ENCODE measurements at places on chromosomes 6 and 20.

- no peak for DNase-seq
Observed at GRCh38 chr20:33053291-33054106, at the start of gene BPIFB3. TSS of gene BPIFB3 (plus strand) at chr20:33053903. CDS start at chr20:33055436, 1,533 bp downstream.

DNA sequence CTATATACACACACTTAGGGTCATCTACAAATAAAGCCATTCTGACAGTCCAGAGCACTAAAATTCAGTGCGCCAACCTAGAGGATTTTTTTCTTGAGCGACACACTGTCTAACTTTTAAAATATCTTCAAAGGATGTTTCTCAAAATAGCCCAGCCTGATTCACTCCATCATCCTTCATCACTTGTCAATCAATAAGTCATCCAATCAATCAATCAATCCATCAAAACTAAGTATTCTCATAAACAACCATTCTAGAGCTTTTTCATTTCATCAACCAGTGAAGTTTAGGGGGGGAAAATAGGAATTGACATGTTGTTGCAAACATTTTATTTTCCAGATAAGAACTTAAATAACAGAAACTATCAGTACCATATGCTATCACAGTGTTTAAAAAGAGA is 183.2 kb downstream of the HDGFL1 start:
- DNase-seq, result no peak

DNA sequence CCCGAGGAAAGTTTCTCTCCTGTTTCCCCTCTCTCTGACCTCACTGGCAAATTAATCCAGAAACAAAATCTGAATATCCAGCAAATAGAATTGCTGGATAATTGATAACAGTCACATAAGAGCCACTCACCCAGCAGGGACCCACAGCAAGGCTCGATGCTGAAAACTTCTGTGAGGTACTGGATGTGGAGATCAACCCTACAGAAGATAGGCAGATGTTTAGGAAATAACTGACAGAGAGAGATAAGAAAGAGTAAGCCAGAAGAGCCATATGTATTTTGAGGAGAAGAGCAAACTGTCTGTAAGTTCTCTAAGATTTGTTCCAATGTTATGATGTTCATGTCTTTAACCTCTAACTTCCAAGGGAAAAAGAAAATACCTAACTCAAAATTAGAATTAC is 59.7 kb downstream of the PKHD1 start:
- DNase-seq, result no peak

- DNase-seq, result peak; percentile 72
Observed at GRCh38 chr6:1554476-1555310, 55.0 kb upstream of the FOXC1 start.

- DNase-seq, result no peak
Observed at GRCh38 chr6:3509336-3509735, 52.5 kb upstream of the SLC22A23 start.

DNA sequence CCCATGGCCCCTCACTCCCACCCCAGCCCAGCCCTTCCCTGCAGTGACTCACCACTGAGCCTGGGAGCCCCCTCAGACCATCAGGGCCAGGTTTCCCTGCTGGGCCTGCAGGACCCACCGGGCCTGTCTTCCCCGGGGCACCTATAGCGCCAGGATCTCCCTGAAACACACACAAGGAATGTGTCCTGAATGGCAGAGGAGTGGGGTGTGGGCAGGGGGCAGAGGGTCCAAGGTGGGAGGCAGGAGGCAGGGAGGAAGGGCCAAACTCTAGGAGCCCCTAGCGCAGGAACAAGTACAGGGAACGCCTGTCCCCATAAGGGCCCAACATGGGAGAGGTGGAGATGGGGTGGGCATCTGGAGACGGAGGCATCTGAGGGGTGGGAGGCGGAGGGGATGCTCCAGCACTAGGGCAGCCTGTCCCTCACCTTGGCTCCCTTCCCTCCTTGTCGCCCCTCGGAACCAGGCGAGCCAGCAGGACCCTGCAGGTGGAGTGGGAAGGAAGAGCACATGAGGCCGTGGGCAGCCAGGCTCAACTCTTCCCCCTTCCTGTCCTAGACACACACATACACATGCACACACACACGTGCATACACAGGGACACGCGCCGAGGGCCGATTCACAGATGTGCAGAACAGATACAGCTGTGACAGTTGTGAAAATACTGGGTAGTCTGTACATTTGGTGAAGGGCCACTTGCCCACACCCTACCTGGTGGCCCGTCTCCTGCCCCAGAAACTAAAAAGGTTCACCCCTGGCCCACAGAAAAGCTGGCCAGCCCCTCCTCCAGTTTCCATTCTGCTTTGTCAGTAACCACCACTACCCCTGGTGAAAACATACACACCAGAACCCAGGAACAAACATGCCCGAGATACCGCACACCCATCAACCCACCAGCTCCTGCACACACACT is 24.6 kb downstream of the COL11A2 start:
- DNase-seq, result no peak

DNA sequence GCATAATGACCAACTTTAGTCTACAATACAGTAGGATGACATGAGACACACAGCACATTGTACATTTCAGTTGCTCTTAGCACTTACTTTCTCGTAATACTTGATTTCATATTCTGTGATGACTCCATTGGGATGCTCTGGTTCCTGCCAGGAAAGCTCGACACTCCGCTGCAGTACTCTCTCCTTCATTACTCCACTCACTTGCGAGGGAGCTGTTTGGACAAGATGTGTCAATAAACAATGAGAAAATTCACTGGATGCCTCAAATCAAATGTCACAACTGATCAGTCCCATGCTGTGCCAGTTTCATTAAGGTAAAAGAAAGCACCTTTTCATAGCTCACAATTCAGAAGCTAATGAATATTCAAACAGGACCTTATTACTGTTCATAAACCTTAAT is 147.1 kb downstream of the EPHA7 start:
- DNase-seq, result no peak

GRCh38 chr20:22452442-22453011 is 131.8 kb downstream of the FOXA2 start:
- no peak for DNase-seq

DNA sequence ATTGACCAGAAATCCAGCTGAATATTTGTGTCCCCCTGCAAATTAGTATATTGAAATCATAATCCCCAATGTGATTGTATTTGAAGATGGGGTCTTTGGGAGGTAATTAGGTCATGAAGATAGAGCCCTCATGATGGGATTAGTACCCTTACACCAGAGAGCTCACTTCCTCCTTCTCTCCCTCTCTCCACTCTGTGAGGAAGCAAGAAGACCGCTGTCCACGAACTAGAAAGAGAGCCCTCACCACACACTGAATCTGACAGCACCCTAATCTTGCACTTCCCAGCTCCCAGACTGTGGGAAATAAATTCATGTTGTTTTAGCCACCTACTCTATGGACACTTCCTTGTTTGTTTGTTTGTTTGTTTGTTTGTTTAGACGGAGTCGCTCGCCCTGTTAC is 11.9 kb upstream of the PLAGL1 start:
- DNase-seq, result no peak

- peak; percentile 75 for DNase-seq
Observed at GRCh38 chr20:57390604-57391438, at the start of gene RBM38. TSS of gene RBM38 (plus strand) at chr20:57391396. CDS start at chr20:57391582, 186 bp downstream.

- DNase-seq, result no peak
Observed at GRCh38 chr6:118844915-118845314, 49.0 kb upstream of the ASF1A start.

DNA sequence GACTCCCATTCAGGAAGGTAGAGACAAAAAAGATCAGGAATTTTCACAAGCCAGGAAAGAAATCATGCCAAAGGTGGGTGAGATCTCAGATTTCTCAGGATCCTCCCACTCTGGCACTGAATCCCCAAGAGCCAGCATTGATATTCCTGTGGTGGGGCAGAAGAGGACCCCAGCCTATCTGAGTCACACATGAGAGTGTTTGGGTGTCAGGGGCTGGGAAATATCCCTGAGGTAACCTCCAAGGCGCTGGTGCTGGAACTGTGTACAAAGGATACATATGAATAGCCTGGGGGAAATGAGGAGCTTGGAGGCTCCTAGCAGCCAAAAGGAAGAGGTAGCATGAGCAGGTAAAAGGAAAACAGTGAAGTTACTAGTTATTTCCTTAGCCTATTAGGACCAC is 369.4 kb downstream of the BTBD9 start:
- no peak for DNase-seq

- DNase-seq, result no peak
Observed at GRCh38 chr6:115078555-115078954, 735.7 kb upstream of the HS3ST5 start.

DNA sequence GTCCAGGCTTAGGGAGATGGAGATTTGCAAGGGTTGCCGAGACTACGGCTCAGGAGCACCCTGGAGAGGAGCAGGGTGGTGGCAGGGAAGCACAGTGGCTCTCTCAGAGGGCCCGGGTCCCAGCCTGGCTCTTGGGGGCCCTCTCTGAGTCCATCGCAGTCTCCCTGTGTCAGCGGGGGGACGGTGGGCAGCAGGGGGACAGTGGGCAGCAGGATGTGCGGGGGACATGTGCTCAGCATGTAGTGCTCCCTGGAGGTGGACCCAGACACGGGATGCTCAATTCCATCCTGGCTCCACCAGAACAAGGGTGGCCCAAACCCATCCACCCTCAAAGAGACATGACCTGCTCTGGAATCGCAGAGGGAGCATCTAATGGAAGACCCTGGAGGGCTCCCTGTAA is 43.0 kb upstream of the ZBP1 start:
- no peak for DNase-seq

- no peak for DNase-seq
Observed at GRCh38 chr20:62980380-62980960, 26.3 kb downstream of the BHLHE23 start.

All from C1 segment of cervical spinal cord (tissue), 14 donors.